ENCODE measurements at places on chromosomes 13 and 19.

DNA sequence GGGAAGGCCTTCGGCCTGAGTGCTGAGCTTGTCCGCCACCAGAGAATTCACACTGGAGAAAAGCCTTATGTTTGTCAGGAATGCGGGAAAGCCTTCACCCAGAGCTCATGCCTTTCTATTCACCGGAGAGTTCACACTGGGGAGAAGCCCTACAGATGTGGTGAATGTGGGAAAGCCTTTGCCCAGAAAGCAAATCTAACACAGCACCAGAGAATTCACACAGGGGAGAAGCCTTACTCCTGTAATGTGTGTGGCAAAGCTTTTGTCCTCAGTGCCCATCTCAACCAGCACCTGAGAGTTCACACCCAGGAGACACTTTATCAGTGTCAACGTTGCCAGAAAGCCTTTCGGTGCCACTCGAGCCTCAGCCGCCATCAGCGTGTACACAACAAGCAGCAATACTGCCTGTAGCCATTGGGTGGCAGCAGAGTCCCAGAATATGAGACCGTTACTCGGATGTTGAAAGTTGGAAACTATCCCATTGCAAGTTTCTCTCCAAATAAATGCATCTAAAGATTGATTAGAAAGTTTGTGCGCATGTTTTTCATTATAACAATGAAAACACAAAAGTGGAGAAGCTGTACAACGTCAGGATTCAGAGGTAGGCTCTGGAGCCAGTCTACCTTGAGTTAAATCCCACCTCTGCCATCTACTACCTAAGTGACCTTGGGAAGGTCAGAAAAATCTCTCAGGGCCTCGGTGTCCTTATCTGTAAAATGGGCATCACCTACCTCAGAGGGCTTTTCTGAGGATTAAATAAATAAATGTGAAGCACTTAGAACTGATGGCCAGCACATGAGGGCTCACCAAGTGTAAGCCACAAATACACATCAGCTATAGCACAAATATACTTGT is 21.1 kb downstream of the ZNF473 start:
- no peak for DNase-seq

DNA sequence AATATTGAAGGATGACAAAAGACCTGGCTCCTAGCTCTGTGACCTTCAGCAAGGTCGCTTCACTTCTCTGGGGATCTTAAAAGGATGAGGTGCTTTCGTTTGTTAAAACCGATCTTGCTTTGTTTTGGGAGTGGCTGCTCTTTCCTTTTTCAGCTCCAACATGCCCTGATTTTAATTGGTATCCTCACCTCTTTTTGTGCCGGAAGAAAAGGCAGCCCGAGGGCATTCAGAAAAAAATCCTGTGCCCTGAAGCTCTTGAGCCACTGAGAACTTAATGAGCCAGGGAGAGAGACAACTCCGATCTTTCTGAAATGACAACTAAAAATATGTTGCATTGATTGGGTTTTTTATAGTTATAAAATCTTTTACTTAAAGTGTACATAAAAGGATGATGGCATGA is 19.4 kb downstream of the CLDN10 start:
- DNase-seq: no peak

- no peak for DNase-seq
Measured at GRCh38 chr13:37457612-37458011, 141.0 kb downstream of the POSTN start.

- DNase-seq: peak; percentile 59
Measured at GRCh38 chr19:2186071-2186846, 22.5 kb downstream of the DOT1L start.

GRCh38 chr19:19409205-19409604 is 3.7 kb downstream of the GATAD2A start:
- no peak for DNase-seq

Data from mucosa of descending colon (tissue), 3 donors.